ENCODE measurements at places on chromosomes 12 and 14.

DNA sequence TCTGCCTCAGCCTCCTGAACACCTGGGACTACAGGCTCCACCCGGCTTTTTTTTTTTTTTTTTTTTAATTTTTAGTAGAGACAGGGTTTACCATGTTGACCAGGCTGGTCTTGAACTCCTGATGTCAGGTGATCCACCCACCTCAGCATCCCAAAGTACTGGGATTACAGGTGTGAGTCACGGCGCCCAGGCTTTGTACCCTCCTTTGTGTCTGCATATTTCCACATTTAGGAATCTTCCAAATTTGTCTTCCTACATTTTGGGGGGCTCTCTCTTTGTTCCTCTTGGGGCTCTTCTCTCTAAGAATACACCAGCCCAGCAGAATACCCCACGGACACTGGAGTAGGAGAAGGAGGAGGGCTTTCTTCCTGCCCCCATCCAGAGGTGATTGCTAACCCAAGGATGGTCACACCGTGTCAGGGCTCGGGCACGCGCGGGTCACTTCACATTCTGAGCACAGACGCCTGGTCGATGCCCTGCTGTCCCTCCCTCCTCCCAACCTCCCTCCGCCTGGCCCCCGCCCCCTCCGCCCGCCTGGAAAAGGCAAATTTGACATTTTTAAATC, 2.1 kb upstream of the DNAJC22 start:
- DNase-seq: no peak

GRCh38 chr14:58954901-58955861, 233.3 kb upstream of the DAAM1 start:
- no peak for DNase-seq

GRCh38 chr14:101991352-101991751, 27.0 kb downstream of the DYNC1H1 start:
- no peak for DNase-seq

GRCh38 chr12:113067987-113068935, 11.7 kb downstream of the DTX1 start:
- DNase-seq: no peak

- DNase-seq: no peak
These were observed 111.4 kb upstream of the SFSWAP start for GRCh38 chr12:131599190-131600159.

DNA sequence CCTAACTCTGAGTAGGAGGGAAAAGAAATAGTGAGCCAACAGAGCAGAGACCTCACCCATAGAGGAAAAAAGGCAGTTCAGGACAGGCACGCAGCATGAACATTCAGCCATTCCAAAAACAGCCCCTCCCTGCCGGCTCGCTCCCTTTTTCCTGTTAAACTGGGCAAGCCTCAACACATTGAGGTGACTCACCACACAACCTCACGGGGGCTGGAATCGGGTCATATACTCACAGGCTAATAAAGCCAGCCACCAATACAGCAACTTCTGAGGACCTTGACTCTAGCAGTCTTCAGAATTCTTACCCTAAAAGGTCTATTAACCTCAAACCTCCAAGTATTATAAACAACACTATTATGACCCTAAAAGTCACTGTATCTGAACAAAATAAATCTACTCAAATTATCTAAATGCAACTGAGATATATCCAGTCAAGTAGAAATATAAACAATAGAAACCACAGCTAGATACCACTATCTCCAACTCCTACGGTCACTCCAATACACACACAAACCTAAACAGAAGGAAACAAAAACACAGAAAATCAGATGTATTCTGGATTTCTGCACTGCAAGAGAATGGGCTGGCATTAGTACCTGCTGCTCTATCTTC, 6.3 kb downstream of the YBX3 start:
- DNase-seq: no peak

DNA sequence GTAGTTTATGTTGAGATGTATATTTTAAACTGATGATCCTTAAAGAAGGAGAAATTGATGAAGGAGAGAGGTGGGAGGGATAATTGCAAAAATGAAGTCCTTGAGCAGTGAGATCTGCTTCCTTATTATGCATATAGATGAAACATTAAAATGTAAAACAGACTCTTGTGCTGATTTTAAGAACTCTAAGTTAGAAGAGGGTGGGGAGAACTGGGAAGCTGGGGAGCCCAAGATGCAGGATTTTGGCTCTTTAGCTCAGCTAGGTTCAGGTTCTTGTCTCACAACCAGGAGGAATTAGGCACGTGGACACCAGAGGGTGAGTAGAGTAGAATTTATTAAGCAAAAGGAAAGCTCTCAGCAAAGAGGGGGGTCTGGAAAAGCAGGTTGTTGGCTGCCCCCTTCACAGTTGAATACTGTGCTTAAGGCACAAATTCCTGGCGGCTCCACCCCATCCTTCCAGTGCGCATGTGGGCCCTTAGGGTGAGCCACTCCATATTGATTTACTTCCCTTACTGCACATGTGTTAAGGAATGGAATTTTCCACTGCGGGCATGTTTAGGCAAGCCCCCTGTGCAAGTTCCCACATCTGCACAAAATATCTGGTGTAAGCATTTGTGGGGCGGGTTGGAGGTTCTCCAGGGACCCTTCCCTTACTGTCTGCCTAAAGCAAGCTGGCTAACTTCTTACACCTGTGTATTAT, 141.9 kb downstream of the BICD1 start:
- no peak for DNase-seq
